ENCODE measurements at places on chromosomes 6 and 20. TPM values are rescaled to one million over a fixed set of nuclear protein-coding genes. Genes with fewer than 3 reads are reported as not detected.
A peak's percentile ranks its signal among the peaks of the same experiment; 100 is the strongest.

TREML1 gene
- total RNA-seq: 0.41 TPM

MYLIP gene
- 45.7 TPM for total RNA-seq

EEF1A2 gene
- 179 TPM for total RNA-seq

MROH8 gene
- total RNA-seq: 5.3 TPM

RING1 gene
- total RNA-seq: 24.5 TPM

MYL9 gene
- 0.41 TPM for total RNA-seq

APOBEC2 gene
- not detected for total RNA-seq

DCDC2 gene
- 2.4 TPM for total RNA-seq

DNA sequence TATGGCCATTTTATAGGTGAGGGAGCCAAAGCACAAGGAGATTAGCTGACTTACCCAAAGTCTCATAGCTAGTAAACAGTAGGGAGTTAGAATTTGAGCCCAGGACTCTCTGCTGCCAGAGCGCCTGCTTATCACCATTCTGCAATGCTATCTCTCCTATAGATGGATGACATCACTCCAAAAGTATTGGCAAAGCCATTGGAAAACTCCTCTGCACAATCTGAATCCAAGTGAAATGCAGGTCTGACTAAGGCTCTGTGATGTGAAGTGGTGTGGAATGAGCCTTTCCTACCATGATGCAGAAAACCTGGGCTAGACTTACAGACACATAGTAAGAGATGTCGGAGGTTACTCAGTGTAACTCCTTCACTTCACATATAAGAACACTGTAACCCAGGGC is 106.3 kb downstream of the GRM1 start:
- DNase-seq: no peak

DNA sequence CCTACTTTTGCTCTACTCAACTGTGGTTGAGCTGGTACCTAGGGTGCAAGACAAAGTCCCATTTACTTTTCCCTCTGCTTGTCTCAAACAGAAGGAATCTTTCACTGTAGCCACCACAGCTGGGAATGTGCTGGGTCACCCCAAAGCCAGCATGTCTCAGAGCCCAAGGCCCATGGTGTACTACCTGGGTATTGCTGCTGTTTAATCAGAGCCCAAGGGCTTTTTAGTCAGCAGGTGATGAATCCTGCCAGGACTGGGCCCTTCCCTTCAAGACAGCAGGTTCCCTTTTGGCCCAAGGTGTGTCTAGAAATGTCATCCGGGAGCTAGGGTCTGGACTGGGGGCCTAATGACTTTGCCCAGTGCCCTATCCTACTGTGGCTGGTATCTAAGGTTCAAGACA is 249.8 kb downstream of the HDGFL1 start:
- no peak for DNase-seq

DNA sequence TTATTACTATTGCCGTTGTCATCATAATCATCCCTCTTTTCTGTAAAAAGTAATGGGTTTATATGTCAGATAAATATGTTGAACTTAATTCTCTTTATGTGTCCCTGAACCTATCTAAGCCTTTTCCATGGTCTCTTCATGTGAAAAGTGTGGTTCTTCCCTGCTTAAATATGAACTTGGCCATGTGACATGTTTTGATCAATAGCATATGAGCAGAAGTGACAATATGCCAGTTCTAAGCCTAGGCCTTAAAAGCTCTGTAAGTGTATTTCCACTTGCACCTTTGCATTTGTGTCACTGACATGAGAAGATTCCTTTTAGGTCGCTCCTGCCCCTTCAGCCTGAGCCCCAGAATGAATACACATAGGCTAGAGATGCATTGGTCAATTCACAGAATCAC is 188.4 kb upstream of the CCN2 start:
- DNase-seq: no peak

GRCh38 chr6:144897441-144897921 is 612.3 kb downstream of the UTRN start:
- no peak for DNase-seq

- DNase-seq: peak; percentile 44
Observed at GRCh38 chr6:169799474-169799926, 48.1 kb downstream of the ERMARD start.

GRCh38 chr20:42336576-42336975 is 718.4 kb upstream of the CHD6 start:
- DNase-seq: no peak

DNA sequence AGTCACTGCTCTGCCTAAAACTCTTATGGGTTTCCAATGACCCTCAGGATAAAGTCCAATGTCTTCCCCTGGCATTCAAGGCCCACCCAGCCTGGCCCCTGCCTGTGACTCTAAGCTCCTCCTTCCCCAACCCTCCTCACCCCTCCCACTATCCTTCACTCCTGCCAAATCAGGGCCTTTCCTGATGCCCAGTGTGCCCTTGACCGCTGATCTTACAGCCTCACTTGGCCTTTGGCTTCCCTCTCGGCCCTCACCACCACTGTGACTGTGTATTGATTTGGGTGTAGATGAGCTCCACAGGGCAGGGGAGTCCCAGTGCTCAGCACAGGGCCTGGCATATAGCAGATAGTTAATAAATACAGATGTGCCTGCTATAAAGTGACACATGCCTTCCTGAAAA is 115.7 kb downstream of the TOX2 start:
- no peak for DNase-seq

DNA sequence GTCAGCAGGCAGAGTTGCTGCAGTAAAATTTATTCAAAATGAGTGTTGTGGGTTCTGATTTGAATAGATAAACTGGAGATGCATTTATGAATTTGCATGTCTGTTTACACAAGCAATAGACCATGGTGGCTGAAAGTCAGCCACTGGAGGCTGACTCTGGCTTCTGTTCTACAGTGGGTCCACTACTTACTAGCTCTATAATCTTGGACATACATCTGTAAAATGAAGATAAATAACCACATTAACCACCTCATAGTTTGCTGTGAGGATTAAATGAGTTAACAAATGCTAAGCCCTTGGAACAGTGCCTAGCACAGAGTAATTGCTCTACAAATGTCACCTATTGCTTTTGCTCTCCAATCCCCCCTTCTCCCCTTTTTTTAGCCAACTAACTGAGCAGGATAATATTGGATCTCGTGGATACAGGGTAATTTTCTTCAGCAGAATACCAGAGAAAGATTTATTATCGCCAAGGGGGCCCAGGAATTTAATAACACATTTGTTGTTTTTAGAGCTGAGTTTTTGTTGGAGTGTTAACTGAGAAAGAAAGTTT is 1.4 kb upstream of the PM20D2 start:
- no peak for DNase-seq

DNA sequence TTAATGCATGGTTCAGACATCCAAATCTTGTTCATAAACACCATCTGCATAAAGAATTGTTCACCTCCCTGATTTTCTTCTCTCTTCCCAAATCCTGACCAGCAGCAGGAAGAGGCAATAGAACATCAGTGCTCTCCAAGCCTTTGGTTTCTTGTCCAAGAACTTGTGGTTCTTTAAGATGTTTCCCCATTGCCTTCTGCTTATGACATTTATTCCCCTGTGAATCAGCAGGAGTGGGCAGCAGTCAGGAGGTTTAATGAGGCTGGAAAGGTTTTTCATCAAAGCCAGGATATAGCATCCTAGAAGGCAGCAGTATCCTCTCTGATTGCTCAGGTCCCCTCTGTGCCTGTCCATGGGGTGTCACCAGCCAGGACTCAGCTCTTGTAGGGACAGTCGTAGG is 5.3 kb downstream of the HDDC2 start:
- no peak for DNase-seq

DNA sequence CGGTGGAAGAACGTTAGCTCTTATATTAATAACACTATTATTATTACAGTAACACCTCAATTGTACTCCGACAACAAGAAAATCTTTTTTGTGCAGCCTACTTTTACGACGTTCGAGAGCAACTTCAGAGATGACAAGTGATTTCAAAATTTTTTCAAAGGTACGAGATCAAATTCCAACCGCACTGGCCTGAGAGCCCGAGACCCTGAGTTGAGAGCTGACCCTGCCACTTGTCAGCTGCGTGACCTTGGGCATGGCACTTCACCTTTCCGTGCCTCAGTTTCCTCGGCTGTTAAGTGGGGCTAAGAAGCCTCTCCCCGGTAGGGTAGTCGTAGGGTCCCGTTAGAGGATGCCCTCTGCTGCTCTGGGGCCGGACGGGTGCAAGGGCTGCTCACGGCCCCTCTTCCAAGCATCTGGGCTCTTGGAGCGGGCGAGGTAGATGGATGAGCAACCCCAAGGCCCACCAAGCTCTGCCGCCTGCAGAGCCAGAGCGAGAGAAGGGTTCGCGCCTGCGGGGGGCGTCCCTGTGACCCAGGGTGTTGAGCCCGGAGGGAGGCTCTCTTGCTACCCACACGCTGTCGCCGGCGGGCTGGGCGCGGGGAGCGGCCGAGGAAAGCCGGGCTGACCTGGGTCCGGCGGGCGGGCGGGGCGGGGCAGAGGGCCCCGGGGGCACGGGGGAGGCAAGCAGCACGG is 510 bp downstream of the NDRG3 start:
- no peak for DNase-seq

DNA sequence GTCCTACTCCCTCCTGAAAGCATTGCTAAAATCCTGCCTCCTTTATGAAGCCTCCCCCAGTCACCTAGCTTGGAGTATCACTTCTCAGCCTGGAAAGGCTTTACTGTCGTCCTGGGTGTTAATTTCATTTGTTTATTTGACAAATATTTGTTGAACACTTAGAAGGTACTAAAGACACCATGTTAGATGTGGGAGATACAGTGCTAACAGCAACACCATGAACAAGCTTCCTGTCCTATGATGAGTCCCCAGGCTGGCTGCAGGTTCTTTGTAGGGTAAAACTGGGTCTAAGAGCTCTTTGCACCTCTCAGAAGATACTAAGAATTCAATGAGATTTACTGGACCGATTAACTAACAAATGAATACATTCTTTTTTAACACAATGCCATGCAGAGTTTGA is 109.2 kb upstream of the TMEM170B start:
- DNase-seq: no peak

DNA sequence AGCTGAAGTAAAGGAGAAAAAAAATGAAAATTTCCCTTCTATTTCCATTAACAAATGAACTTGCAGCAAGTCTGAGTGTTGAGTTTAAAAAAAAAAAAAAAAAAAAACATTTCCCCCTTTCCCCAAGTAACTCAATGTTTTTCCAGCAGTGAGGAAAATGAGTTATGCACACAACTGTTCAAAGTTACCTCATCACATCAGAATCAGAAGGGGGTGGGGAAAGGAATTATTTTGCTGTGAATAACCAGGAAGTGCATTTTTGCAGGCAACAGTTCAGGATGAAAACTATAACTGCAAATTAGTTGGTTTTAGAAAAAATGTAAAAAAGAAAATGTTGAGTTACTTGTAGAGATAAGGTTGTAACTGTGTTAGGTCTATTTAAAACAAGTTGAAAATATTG is 568.9 kb upstream of the CITED2 start:
- DNase-seq: no peak

GRCh38 chr20:53829255-53829723 is 235.7 kb upstream of the ZNF217 start:
- DNase-seq: no peak

GRCh38 chr6:7818257-7819214 is 92.1 kb downstream of the TXNDC5 start:
- DNase-seq: no peak

- DNase-seq: no peak
Observed at GRCh38 chr20:62387219-62387913, 463 bp downstream of the RPS21 start.

DNA sequence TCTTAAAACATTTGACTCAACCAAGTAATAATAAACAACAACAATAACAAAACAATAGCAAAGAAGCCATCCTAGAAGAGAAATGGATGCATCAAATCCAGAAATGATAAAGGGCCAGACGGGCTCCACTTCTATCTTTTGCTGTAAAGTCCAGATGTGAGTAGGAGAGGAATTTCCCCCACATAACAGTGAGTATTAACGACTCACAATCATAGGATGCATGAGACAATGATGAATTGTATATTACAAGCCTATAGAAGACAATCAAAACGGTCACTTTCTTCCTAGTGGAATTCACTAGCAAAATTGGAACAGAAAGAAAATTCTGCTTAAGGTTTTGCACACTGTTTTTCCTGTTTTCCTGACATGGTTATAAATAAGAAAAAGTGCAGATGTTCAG is 97.0 kb upstream of the PREP start:
- no peak for DNase-seq

GRCh38 chr6:28480253-28480932 is 35.2 kb downstream of the GPX6 start:
- DNase-seq: no peak

GRCh38 chr6:34929241-34929978 is 40.4 kb downstream of the ANKS1A start:
- DNase-seq: no peak

DNA sequence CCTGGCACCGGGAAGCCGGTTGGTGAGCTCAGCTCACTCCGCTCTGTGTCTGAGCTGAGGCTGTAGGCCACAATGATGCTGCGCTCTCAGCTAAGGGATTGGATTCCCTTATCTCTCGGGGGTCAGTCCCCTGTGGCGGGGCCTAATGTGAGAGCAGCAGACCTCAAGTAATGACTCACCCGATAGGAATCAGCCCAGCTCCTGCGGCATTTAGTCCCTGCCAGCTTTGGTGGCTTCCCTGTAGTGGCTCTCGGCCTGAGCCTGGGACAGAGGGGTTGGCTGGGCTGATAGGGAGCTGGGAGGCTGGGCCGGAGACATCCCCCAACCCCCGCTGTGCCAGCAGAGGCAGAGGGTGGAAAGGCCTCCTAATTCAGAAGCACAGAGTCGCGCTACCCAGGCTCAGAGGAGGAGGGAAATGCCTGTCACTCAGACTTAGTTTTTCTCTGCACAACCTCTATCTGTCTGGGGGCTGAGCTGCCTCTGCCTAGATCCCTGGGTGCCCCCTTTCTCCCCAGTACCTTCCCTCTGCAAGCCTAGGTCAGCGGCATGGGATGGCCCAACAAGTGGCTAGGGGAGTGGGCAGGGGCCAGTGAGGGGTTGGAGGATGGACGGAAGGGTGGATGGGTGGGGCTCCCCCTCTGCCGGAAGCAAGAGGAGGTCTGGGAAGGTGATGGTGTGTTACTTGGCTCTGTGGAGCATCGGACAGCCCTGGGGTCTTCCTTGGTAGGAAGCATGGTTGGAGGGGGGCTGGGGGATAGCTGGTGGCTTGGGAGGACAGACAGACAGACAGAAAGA is 92.2 kb downstream of the CDH22 start:
- DNase-seq: no peak

GRCh38 chr6:56902641-56903464 is 52.1 kb upstream of the BEND6 start:
- peak; percentile 28 for DNase-seq

GRCh38 chr20:62697468-62697912 is 11.1 kb upstream of the NTSR1 start:
- peak; percentile 71 for DNase-seq
